NCI-H2081 treated with DMSO at 0.1 percent for 48 hours (cell line): ENCODE measurements at places on chromosomes 11 and 22.

DNA sequence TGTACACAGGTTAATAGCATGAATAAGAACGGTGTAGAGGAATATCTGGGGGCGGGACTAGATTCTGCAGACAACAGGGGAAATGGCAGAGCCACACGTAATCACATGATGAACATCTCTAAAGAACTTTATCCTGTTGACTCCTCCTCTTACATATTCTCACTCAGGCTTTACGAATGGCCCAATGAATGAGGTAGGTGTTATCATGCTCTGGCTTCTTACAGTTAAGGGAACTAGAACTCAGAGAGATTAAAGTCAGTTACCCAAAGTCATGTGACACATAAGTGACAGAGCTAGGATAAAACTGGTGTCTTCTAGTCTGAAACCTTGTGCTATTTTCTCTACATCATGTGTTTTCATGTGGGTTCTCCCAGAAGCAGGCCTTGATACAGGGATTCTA, 49.0 kb upstream of the BMAL1 start:
- DNase-seq = no peak

GRCh38 chr11:1163321-1163910, 5.7 kb downstream of the MUC5AC start:
- no peak for DNase-seq

DNA sequence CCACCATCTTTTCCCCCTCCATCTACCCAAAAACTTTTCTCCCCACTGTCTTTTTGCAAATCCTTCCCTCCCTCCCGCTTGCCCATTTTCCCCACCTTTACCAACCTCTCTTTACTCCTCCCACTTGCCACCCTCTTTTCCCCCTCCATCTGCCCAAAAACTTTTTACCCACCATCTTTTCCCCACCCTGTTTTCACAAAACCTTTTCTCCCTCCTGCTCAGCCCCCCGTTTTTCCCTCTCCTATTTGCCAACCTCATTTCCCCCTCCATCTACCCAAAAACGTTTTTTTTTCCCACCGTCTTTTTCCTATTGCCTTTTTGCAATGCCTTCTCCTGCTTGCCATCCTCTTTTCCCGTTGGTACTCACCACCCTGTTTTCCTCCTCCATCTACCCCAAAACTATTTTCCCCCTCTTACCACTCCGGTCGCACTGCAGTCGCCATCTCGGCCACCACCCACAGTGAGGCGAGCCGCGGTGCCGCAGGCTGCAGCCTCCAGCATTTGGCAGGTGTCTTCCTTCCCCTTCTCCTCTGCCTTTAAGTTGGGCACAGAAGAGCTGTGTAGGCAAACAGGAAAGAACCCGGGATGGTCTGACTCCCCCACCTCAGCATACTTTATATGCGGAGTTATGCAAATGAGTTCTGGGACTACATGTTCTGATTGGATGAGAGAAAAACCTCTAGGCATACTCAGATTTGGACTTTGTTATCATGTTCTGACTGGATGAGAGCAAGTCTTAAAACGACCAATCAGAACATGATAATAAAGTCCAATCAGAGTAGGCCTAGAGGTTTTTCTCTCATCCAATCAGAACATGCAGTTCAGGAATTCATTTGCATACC, 121.2 kb upstream of the VPREB1 start:
- DNase-seq = no peak

GRCh38 chr11:84866922-84867321, 760.2 kb downstream of the DLG2 start:
- no peak for DNase-seq

GRCh38 chr11:121341609-121342008, 49.0 kb downstream of the SC5D start:
- no peak for DNase-seq

DNA sequence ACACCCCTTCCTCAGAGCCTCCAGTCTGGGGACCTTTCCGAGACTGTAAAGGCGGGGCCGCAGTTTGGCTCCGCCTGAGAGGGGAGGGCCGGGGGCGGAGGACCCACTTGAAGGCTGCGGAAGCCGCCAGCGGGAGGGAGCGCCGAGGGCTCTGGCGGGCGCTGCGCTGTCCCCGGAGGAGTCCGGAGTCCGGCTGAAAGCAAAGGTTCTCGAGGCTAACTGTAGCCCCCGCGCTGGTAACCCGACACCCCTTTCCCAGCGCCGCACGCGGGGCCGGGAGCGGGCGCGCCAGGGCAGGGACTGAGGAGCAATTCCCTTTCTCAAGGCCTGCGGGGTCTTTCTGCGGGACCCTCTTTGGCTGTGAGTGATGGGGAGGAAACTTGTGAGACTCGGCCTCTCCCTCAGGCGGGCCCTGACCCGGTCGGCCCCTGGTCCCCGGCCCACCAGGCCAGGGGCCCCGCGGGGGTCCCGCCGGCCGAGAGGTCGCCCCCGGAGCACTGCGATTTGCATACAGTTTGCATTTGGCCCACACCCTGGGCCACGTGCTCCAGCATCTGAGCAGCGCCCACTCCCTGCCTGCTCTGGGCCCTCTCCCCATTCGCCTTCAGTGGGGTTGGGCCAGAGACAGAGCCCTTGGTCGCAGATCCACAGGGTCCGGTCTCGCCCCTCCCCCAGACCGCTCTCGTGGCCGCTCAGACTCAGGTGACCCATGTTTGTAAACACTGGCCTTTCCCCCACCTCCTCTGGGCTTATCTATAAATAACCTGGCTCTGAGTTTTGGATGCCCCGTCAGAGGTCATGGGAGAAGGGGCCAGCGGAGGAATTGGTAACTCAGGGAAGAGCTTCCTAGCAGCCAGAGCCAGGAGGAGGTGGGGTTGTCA, 519 bp upstream of the ART5 start:
- no peak for DNase-seq

DNA sequence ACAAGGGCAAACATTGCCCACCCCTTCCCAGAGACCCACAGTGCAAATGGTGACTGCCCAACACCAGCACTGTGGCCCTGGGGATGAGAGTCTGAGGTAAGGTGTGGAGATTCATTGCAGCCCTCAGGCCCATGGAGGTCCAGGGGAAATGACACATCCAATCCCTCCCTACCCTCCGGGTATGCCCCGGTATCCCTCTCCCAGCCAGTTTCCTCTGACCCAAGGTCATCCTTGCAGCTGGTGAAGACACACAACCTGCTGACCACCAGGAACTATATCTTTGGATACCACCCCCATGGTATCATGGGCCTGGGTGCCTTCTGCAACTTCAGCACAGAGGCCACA, 18.9 kb upstream of the UVRAG start:
- no peak for DNase-seq

- DNase-seq = no peak
These were observed 2.7 kb downstream of the ZBED4 start for GRCh38 chr22:49856343-49856742.

DNA sequence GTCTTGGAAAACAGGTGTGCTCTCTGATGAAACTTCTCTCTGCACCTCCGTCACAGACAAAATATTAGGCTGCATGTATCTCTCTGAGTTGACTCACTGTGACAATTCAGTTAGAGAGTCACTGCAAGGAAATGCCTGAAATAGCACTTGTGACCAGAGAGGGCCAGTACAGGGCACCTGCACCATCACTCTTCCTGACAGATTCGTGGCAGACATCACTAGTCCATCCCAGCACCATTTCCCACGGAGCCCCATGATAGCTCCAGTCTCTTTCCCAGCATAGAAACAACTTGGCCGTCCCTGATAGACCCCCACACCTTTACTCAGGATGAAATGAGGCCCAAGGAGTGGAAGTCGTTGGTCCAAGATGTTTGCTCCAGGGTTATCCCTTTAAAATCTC, 73.3 kb upstream of the ISX start:
- DNase-seq = no peak

DNA sequence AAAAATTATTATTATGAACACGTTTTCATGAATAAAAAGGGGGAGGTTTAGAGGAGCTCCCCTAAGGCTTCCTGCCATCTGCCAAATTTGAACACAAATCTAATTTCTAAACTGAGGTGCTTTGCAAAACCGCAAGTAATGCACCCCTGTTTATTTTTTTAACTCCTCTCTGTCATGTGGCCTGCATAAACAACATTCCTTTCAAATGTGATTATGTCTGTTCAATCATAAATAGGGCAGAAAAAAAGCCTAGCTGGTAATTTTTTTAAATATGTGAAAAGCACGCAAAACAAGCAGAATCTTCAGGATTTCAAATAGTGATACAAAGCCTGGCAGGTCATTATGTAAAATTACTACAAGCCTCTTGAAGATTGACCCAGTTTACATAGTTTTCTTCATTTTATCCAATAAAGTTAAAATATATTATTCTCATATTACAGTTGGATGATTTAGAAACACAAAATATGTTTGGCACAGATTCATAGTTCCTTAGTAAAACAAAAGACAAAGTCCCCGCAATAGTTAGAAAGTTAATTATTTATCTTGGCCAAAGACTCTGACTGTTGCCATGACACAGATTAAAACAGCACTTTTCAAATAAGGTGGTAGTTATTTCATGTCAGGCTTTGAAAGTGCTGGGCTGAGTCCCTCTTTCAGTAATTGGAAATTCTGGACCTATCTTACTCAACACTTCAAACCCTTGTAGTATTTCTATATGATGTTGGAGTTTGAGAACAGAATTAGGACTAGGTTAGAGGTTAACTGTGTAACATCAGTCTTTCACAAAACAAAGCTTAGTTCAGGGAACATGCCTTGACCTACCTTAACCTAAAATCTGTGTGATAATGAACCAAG, 200.3 kb upstream of the MPPED2 start:
- DNase-seq = no peak

DNA sequence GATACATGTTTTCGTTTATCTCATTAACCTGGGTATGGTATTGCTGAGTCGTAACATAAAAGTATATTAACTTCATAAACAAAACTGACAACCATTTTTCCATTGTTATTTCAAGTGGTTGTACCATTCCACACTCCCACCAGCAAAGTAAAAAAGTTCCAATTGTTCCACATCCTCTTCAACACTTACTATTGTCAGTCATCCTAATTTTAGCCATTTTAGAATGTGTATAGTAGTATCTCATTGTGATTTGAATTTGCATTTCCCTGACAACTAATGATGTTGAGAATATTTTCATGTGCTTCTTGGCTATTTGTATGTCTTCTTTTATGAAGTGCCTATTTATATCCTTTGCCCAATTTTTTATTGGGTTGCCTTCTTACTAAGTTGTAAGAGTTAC, 10.5 kb upstream of the CD3E start:
- DNase-seq = no peak

- no peak for DNase-seq
These were observed 78.5 kb upstream of the PITPNB start for GRCh38 chr22:27997538-27997937.

GRCh38 chr11:104033134-104033533, 3.3 kb upstream of the DDI1 start:
- no peak for DNase-seq

DNA sequence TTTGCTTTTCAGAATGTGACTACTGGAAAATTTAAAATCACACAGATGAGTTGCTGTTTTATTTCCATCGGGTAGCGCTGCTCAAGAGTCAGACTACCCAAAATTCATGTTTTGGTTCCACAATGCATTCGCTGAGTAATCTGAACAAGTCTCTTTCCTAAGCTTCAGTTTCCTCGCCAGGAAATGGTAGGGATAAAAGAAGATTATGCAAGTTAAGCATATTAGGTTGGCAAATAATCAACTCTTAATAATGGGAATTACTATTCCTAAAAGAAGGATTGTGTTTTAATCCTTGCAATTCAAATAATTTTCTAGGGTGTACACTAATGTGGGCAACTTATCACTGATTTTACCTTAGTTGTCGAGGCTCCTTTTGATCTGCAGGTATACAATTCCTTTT, 326.5 kb downstream of the LARGE1 start:
- no peak for DNase-seq

GRCh38 chr11:67545280-67545679, 22.0 kb upstream of the CABP2 start:
- DNase-seq = no peak

- no peak for DNase-seq
These were observed 309.5 kb downstream of the CADM1 start for GRCh38 chr11:115194802-115195110.

GRCh38 chr11:131712897-131713296, 342.5 kb downstream of the NTM start:
- no peak for DNase-seq

DNA sequence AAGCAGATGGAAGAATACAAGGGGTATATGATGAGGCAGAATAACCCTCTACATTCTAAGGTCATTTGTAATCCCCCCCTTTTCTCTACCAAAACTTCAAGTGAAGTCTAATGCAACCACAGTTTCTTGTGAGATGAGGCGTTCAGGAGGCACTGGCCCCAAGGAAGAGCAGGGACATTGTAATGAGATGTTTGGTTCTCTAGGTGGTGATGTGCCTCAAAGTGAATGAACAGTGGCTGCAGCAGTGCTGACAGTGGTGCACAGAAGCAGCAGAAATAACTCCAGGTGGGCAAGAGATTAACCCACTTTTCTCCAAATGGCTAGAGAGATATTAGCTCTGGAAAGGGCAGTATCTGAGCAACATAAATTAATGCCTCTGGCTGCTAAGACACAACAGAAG, 33.8 kb downstream of the PDGFD start:
- no peak for DNase-seq

DNA sequence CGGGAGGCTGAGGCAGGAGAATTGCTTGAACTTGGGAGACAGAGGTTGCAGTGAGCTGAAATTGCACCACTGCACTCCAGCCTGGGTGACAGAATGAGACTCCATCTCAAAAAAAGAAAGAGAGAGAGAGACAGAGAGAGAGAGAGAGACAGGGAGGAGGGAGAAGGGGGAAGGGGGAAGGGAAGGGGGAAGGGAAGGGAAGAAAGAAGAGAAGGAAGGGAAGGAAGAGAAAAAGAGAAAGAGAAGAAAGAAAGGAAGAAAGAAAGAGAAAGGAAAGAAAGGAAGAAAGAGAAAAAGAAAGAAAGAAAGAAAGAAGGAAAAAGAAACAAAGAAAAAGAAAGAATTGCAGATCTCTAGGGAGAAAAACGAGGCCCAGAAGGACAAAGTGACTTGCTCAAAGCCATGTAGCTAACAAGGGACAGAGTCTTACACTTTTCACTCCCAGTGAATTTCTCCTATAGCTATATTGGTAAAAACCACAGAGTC, 73.8 kb upstream of the BIRC3 start:
- no peak for DNase-seq

GRCh38 chr11:86636275-86636674, 36.1 kb downstream of the ME3 start:
- no peak for DNase-seq

DNA sequence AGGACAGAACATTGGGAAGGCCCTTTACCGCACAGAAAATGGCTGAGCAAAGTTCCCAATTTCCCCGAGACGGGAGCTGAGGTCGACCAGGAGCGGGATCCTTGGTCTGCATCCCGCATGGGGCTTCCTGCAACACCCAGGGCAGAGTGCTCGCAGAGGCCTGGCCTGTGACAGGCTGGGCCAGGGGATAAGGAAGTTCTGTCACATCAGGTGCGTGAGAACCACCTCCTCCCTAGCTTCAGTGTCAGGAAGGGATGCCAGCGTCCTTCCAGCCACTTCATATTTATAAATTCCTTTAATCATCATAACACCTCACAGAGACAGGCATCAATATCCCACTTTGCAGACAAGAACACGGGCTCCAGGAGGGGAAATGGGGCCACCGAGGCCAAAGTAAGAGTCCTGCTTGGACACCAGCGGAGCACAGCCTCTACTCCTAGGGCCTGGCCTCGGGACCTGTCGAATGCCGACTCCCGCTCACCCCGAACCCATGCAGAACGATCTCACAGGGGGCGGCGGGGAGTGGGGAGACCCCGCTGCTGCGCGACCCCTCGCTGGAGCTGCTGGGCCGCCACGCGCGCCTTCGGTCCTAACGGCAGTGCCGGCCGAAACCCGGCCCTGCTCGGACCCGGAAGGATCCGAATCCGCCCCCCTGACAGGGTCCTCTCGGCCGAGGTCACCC, 532 bp downstream of the BET1L start:
- no peak for DNase-seq
